LNCaP clone FGC (cell line): ENCODE measurements at places on chromosomes 1 and 21.

DNA sequence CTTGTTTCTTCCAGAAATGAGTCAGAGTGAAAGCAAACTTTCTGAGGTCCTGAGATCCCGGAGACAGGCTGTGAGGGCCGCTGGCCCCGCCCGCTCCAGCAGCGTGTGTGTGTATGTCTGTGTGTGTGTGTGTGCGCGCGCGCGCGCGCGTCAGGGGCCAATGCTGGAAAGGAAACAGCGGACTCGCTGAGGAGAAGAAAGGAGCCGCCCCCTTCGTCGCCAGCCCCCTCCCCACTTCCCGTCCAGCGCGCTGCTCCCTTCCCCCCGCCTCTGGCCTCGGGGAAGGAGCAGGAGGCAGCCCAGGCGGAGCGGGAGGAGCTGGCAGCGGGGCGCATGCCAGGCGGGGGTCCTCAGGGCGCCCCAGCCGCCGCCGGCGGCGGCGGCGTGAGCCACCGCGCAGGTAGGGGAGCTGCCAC lies at the start of gene DISC1:
TSS of gene DISC1 (plus strand) at position 256 of the 416 bp plus-strand sequence. CDS start at position 334, 78 bp downstream.
- DNase-seq: no peak

- no peak for DNase-seq
These were observed 123.1 kb downstream of the AKT3 start for GRCh38 chr1:243726806-243727502.

GRCh38 chr21:33388188-33388587 lies 15.0 kb upstream of the IFNGR2 start:
- DNase-seq: no peak

- peak; percentile 40 for DNase-seq
These were observed 16.9 kb upstream of the BTG2 start for GRCh38 chr1:203288400-203288799.

GRCh38 chr1:40798366-40799281 lies 15.0 kb downstream of the KCNQ4 start:
- no peak for DNase-seq

DNA sequence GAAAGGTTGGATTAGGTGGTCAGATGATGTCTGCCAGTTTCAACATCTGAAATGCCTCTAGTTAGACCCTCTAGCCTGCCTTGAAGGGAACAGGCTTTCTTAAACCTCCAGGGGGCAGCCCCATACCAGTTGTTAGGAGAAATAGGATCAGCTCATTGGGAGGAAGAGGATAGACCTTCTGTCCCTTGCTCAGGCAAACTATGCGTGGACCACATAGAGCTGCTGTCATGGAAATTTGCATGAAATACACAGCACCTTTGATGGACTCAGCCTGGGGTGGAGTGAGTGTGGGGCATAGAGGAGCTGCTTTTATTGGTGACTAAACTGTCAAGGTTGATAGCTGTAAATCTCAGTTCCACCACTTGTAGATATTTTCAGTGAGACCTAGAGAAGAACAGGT lies 38.4 kb upstream of the SPAG17 start:
- no peak for DNase-seq

DNA sequence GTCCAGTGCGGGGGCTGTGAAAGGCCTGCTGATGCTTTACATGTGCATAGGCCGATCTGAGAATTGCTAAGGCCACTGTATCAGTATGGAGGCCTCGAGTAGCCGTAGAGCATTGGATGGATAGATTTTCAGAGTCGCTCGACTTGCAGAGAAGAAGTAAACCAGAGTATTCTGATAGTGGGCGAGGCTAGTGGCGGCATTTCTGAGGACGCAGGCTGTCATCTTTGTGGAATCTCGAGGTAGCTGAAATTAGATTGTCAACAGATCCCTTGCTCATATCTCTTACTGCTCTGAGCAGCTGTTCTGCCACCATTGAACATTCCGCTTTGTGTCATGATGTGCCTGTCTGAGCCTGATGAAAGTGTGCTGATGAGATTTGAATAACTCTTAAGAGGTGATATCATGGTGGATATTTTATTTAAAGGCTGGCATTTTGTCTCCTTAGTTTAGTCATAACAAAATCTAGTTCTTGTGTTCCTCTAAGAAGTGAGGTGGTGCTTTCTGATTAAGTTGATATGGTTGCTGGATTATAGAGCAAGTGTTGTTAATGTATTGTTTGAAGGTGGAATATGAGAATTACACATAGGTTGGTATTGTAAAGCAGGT lies 1.5 kb downstream of the KIF1B start:
- no peak for DNase-seq

GRCh38 chr1:11641776-11642305 lies 12.4 kb downstream of the FBXO2 start:
- no peak for DNase-seq

GRCh38 chr1:227766653-227767277 lies 31.5 kb downstream of the SNAP47 start:
- DNase-seq: no peak

GRCh38 chr1:174742805-174743653 lies 256.7 kb upstream of the CACYBP start:
- no peak for DNase-seq

DNA sequence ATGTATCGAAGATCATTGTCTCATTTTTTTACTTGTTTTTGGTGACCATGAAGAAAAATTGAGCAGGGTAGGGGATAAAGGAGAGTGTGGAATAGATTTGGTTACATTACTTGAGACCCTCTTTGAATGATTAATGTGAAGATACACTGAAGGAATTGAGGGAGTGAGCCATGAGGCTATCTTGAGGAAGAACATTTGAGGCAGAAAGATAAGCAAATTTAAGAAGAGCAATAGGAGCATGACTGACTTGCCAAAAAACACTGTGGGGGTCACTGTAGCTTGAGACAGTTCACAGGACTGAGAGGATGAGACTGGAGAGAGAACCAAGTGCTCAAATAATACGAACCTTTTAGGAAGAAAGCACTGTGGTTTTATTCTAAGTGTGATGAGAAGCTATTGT lies 43.1 kb upstream of the PTPRC start:
- no peak for DNase-seq
